ENCODE measurements at places on chromosomes 13 and 19.
A peak's percentile ranks its signal among the peaks of the same experiment; 100 is the strongest.

- no peak for DNase-seq
Observed at GRCh38 chr19:14142262-14143190, 6.1 kb upstream of the ASF1B start.

- DNase-seq, result no peak
Observed at GRCh38 chr19:10848230-10848856, at the start of gene C19orf38. Gene C19orf38, plus strand, starts transcription at chr19:10848415. Its CDS starts 94 bp downstream, at chr19:10848509.

DNA sequence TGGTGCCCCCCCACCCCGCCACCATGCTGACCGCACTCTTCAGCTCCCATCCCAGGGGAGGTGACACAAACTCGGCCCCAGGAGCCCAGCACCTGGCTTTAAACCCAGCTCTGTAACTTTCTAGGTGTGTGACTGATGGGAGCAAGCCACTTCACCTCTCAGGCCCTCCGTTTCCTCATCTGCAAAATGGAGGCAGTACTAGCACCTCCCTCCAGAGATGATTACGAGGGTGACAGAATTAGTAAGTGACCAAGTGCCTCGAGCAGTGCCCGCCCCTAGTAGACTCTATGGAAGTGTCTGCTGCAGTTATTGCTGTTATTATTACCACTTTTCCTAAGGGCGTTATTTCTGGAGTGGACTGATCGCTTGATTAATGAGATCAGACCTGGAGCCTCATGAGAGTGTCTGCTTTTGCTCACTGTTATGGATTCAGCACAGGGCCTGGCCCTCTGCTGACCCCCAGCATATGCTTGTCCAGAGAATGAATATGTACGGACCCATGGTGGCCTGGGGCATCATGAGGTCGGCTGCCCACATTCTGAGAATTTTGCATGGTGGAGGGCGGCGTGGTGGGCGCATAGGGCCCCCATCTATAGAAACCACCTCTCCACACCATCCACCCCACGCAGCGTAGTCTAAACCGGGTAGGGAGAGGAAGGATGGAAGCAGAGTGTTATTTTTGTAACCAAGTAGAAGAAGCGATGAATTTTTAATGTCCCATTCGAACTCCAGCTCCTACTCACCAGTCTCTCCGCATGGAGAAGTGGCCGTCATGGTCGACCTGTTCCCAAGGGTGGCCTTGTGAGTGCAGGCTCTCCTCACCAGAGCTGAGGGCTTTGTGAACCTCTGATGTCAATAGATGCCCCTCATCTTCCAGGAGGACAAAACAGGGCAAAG, 48.2 kb downstream of the CAPN12 start:
- DNase-seq, result no peak

- peak; percentile 69 for DNase-seq
Observed at GRCh38 chr13:51681037-51681678, 96.9 kb downstream of the WDFY2 start.

DNA sequence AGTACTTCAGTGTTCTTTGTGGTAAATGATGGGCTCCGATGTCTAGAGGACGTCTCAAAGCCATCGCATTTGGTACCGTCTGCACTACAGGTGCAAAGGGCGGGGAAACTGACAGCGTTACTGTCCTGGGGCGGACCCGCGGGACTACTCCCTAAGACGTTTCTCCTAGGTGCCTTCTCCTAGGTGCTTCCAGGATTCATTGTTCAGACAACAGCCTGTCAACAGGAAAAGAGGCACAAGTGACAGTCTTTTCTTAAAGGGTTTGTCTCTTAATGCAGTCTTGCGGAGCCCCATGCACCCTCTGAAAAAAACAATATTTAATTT, 1.4 kb downstream of the SERTM1 start:
- DNase-seq, result no peak

- no peak for DNase-seq
Observed at GRCh38 chr19:41928221-41928683, at the start of gene ERFL. Gene ERFL, minus strand, starts transcription at chr19:41928449. Its CDS starts 15,530 bp downstream, at chr19:41912919.

DNA sequence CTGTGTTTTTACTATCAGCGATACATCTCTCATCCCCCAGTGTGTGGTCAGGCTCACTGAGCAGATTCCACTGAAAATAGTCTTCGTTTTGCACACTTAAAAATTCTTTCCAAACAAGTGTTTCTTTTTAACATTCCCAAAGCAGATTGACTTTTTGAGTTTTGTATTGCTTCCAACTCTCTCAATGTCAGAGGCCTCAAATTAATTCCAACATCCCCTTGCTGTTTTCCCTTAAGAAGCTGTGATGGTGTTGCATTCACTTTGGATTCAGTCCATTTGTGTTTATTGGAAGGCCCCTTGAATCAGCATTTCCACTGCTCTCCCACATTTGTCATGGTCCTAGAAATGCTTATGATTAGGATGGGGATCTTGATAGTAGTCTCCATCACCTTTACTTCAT, 228.7 kb downstream of the KCNRG start:
- DNase-seq, result no peak

DNA sequence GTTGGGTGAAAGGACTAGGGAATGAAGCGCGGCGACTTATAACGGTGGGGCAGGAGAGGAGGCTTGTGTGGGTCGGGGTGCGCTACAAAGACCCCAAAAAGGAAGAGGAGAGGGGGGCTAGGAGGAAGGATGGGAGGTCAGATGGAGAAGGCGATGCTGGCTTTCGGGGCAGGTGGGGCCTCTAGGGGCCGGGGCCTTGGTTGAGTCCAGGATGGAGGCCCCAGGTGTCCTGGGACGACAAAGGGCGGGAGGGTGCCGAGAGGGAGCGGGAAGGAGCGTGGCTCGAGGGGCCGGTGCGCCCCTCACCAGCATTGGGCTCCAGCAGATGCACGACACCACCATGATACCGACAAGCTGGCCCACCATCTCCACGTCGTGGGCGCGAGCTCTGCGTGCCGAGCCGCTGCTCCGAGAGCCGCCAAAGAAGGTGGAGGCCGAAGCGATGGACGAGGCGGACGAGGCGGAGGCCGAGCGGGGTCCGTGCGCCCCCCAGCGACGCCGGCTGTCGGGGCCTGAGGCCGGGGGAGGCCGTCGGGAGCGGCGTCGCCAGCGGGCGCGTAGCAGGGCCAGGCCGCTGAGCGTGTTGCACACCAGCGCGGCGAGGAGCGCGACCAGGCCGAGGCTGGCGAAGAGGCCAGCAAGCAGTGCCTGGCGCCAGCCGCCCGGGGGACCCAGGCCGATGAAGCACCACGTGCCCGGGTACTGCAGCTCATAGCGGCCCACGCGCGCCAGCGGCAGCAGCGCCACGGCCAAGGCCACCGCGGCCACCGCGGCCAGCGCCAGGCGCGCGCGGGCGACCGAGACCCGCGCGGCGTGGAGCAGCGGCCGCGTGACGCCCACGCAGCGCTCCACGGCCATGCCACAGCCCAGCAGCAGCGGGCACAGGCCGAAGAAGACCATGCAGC, 1.8 kb downstream of the PTGER1 start:
- DNase-seq, result no peak

DNA sequence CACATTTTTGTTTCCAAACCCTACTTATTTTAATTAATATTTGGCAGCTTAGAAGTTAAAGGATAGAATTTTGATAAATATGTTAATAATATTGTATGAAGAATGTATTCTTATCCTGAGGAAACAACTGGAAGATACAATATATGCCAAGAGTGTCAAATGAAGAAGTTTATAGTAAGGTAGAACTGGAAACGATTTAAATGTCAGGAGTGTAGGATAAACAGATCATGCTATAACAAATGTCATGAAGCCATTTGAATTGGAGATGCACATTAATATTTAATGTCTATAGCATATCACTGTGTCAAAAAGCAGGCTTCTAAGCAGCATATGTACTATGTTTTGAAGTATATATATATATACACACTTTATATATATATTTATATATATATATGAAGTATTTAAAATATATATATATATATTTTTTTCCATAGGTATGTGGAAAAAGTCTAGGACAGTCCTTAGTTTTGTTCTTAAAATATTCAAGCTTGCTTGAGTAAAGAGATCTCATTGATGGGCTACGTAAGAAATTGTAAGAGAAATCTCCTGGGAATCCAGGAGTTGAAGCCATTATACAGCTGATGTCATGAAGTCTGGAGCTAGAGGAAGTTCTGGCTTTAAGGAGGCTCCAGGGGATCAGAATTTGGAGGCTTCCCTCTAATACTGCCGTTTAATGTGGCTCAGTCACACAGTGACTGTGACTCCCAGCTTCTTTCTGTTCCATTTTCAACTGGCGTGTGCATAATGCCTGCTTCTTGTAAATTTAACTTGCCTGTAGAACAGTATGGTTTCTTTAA, 79.9 kb upstream of the MYCBP2 start:
- DNase-seq, result no peak

GRCh38 chr19:14835011-14835410, at the start of the genes OR7A5 and OR7C1:
Gene OR7A5, minus strand, starts transcription at chr19:14835185. Its CDS starts 6,944 bp downstream, at chr19:14828241.
Gene OR7C1, minus strand, starts transcription at chr19:14835185. Its CDS starts 35,049 bp downstream, at chr19:14800136.
- no peak for DNase-seq

- DNase-seq, result no peak
Observed at GRCh38 chr19:39555883-39556282, 15.9 kb upstream of the EID2 start.

GRCh38 chr13:95254339-95254738, 46.9 kb downstream of the ABCC4 start:
- no peak for DNase-seq

- no peak for DNase-seq
Observed at GRCh38 chr13:41563341-41563983, 106.1 kb downstream of the RGCC start.

All from GM04504 (cell line).